ENCODE measurements at places on chromosomes 12 and 14.

DNA sequence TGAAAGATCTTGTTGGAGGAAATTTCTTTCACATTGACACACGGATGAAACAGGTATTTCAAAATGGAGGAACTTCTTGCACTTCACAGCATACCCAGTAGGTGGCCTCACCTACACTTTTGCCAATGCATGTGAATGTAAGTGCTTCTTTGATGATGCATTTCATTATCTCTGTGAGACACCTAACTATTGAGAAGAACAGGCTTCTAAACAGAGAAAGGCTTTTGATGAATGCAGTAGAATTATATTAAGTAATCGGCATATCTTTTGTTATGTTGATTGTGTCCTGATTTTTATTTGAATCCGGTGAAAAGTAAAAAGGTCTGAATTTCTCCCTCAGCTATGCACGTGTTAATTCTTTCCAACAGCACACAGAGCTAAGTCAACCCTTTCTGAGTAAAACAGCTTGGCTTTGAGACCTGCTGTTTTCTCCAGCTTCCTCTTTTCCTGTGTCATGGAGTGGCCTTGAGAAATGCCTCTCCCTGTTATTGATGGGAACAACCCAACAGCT lies 399.0 kb downstream of the NAV3 start:
- peak; percentile 79 for DNase-seq

DNA sequence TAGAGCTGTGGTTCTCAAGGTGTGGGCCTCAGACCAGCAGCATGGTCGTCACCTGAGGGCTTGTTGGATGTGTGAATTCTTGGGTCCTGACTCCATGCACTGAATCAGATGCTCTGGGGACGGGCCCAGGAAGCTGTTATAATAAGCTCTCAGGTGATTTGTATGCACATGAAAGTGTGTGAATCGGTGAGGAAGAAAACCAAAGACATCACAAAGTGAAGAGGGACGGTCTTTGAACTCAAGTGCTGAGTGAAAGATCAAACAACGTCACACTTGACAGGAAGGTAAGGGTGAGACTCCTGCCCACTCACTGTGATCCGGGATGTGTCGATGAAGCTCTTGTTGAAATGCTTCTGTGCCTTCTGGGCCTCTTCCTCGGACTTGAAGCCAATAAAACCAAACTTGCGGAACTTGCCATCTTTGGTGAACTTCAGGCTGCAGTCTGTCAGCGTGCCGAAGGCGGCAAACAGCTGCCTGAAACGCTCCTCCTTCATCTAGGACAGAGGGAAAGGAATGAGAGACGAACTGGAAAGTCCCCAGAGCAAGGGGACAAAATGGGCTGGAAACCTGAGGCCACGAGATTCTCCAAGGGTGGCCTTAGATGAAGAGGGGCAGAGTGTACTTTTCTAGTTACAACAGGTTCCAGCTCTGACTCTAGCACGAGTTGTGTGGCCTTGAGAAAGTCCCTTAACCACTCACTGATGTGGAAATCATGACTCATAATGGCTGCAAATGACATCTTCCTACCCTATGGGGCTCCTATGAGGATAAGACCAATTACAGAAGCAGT lies 4.0 kb downstream of the RBM19 start:
- no peak for DNase-seq

DNA sequence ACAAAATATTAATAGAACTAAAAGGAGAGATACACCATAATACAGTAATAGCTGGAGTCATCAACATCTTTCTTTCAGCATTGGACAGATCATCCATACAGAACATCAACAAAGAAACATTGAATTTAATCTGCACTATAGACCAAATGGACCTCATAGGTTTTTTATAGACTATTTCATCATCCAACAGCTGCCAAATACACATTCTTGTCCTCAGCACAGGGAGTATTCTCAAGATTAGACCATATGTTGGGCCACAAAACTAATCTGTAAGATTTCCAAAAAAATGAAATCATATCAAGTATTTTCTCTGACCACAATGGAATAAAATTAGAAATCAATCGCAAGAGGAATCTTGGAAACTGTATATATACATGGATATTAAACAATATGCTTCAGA lies 86.9 kb downstream of the FSCB start:
- no peak for DNase-seq

DNA sequence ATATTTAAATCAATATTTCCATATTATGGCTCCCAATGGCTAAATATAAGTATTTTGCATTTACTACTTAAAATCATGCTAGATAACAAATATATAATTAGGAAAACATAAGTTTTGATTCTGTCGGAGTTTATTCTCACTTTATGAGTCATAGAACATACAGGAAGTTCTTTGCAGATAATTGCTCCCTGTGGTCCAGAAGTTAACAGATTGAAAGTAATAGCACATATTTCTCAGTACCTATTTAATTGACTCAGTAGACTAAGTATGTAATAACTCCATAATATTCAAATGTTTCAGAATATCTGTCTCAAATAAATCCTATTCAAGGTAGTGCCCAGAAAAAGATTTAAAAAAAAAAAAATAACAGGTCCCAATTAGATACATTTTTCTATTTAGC lies 806.0 kb upstream of the ATXN7L3B start:
- no peak for DNase-seq

DNA sequence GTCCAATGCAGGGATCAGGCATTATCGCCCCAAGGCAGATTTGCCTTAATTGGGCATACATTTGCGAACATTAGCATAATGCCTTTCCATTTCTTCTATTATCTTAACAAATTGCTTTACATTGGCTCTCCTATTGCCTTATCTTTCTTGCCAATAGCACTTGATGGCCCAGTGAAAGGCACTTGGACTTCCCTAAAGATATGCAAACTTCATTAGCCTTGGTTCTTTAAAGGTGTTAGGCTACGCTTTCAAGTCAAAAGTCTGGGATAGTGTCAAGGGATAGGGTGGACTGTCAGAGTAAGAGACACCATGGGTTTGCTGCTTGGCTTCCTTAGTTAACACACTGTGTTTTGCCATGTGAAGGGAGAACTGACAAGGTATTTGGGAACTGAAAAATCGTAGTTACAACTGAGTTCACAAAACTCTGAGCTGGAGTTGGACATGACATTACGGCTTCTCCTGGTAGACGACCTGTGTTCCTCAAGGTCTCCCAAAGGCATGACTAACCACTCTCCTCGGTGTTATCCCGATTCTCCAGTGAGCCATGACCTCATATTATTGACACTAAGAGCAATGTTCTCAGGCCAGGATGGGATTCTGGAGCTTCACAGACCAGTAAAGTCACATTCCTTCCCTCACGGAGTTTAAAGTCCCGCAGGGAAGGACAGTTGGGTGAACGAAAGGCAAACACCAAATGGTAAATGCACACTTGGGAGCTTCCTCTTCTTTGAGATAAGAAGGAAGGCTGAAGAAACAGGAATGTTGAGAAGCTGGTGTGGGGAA lies 65.2 kb downstream of the TBC1D30 start:
- DNase-seq: peak; percentile 22

All from HAP-1 (cell line).